ENCODE measurements at places on chromosomes 6 and 20.

DNA sequence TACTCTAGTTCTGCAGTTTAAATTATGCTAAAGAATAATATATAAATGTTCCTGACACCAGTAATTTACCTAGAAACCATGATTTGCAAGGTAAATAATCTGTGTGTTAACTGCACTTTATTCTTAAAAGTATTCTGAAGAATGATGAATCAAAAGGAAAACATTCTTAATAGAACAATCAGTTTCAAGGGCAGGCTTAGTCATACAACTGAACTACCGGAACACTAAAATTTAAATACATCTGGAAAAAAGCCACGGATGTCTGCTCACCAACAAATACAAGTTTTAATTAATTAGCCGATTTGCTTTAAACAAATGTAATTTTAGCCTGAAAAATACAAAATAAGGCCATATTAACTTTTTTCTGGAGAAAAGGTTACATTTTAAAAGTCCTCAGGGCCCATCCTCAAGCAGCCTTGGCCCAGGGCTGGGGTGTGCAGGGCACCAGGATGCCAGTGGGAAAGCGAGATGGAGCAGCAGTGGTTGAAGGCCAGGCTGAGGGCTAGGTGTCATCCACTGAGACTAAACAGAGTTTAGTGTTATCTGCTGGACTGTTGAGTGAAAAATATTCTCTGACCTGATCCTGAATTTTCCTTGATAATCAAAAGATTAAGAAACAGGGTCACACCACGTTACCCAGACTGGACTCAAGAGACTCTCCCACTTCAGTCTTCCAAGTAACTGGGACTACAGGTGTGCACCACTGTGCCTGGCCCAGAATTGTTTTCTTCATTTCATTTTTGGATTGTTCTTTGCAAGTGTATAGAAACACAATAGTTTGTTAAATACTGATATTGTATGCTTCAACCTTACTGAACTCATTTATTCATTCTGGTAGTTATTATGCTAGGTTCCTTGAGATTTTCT is 88.2 kb upstream of the DST start:
- DNase-seq: peak; percentile 66

DNA sequence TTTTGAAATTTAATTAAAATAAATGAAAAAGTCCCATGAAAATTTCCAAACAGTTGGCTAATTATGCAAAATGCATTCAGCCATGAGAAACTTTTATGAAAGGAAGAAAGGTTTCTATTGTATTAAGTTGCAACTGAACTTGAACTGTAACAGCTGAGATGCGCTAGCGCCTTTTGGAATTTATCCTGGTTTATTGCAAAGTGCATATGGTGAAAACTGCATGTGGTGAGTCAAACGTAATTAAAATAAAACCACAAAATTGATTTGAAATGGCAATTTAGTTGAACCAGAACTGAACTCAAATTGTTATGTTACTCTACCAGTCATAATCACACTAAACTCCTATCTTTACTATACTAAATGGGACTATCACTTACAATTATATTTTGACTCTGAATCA is 46.4 kb upstream of the COL21A1 start:
- DNase-seq: no peak

DNA sequence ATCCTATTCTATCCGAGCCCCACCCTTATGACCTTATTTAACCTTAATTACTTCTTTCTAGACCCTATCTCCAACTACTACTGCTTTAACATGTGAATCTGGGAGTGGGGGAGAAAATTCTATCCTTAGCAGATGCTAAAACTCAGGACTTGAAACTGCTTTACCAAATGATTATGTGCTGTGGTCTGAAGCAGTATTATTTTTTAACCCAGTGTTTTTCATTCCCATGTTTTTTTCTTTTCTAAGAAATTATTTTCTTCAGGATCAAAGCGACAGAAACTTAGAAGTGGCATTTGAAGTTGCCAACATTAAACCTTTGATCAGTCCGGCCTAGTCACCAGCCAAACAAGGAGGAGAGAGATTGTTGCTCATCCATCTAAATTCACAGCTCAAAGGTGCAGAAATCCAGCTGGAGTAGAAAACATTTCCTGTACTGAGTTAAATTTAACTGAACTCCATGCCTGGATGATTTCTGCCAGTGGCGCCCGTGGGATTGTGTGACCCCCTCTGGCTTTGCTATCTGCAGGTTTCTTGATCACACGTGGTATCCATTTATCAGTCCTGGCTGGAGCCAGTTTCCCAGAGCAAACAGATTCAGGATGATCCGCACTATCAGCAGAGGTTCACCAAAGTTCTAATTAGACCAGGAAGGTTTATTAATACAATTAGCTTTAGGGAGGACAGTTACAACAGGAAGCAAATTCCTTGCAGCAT is 300.5 kb downstream of the PLCB1 start:
- DNase-seq: no peak

- no peak for DNase-seq
Measured at GRCh38 chr6:84871925-84872324, 107.5 kb upstream of the TBX18 start.

DNA sequence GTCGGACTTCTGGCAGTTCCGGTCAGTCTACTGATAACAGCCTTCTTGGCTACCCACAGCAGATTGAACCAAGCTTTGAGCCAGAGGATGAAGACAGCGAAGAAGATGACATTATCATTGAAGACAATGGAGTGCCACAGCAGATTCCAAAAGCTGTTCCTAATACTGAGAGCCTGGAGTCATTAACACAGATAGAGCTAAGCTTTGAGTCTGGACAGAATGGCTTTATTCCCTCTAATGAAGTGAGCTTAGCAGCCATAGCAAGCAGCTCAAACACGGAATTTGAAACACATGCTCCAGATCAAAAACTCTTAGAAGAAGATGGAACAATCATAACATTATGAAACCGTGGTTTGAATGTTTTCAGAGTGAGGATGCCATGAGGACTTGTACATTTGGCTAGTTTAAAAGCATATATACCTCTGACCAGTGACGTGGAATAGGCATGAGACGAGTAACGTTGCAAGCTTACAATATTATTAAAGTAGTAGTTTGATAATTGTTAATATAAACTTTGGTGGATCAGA is 18.8 kb downstream of the PARD6B start:
- DNase-seq: no peak

GRCh38 chr20:48787861-48788375 is 39.9 kb downstream of the PREX1 start:
- peak; percentile 73 for DNase-seq

DNA sequence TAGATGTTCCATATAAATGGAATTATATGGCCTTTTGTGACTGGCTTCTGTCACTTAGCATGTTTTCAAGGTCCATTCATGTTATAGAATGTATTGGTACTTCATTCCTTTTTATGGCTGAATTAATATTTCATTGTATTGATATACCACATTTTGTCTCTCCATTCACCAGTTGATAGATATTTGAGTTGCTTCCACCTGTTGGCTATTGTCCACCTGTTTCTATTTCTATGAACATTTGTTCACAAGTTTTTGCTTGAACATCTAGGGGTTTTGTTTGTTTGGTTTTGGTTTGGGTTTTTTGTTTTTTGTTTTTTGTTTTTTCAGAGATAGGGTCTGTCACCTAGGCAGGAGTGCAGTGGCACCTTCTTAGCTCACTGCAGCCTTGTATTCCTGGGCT is 23.2 kb downstream of the WFDC3 start:
- no peak for DNase-seq

DNA sequence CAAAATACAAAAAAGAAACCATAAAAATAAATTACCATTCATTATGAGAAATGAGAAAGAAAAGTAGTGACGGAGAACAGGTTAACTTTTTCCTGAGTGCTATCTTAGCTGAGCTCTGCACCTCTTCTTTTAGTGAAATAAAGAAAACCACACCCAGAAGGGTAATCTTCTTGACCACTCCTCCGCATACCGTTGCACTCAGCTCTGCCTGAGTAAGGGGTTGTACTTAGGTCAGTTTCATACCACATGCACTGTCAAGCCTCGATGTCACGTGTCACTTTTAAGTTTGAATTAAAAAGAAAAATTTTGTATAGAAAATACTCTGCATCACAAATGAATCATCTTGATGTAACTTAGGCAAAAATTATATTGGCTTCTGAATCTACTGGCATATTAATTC is 2.8 kb downstream of the EZR start:
- DNase-seq: no peak

GRCh38 chr20:57818418-57819181 is 108.8 kb upstream of the PMEPA1 start:
- no peak for DNase-seq

GRCh38 chr6:56691814-56692213 is 49.1 kb upstream of the DST start:
- DNase-seq: no peak

GRCh38 chr6:53369876-53370515 is 21.2 kb upstream of the ELOVL5 start:
- no peak for DNase-seq

DNA sequence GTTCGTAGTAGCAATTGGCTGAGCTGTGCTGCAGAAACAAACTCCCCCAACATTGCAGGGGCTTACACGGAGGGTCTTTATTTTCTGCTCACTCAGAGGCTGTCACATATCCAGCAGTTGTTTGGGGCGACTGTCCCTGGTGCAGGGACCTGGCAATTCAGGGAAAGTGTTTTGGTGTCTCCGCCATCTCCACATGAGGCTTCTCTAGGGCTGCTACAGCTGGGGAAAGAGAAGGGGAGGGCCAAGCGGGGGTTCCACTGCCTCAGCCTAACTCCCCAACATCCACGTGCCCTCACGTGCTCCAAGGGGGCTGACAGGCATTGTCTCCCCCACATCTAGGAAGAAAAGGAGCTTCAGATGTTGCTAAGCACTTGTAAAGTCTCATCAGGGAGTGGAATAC is 61.3 kb upstream of the NXT1 start:
- no peak for DNase-seq

GRCh38 chr6:15485936-15486335 is 176.9 kb downstream of the DTNBP1 start:
- no peak for DNase-seq

GRCh38 chr6:35454391-35455110 is 2.4 kb downstream of the FANCE start:
- no peak for DNase-seq

- peak; percentile 51 for DNase-seq
Measured at GRCh38 chr6:3898265-3898994, 49.3 kb downstream of the FAM50B start.

DNA sequence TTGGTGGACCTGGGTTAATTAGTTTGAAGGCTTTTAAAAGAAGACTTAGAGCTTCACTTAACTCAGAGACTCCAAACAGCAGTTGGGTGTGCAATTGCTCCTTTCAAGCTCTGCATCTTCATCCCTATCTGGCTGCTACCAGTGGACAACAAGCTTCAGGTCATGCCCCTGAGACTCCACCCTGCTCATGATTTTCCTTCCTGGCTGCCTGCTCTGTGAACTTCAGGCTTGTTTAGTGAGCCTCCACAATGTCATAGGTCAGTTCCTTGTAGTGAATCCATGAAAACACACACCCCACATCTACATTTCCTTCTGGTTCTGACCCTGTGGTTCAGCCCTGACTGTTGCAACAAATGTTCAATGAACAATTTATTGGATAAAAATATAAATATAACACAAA is 61.1 kb upstream of the MARCKS start:
- DNase-seq: no peak

- peak; percentile 48 for DNase-seq
Measured at GRCh38 chr6:150142097-150142669, 661 bp upstream of the PPP1R14C start.

- DNase-seq: no peak
Measured at GRCh38 chr20:55650657-55651360, 354.5 kb downstream of the CBLN4 start.

DNA sequence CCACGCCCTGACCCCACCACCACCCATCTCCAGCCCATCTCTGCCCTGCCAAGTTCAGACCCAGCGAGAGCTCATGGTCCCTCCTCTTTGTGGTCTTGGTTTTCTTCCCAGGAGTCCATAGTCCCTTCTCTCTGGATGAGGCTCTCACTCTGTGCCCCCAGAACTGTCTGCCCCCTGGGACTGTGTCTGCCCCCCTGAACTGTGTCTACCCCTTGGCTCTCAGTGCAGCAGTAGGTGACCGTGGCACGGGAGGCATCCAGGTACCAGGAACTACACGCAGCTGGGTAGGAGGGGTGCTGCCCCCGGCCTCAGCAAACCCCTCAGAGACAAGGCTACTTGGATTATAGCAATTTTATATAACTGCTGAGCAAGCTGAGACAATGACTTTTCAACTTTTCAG is 23.6 kb downstream of the PRR18 start:
- no peak for DNase-seq

GRCh38 chr6:74283532-74283931 is 587.5 kb downstream of the CD109 start:
- DNase-seq: no peak

DNA sequence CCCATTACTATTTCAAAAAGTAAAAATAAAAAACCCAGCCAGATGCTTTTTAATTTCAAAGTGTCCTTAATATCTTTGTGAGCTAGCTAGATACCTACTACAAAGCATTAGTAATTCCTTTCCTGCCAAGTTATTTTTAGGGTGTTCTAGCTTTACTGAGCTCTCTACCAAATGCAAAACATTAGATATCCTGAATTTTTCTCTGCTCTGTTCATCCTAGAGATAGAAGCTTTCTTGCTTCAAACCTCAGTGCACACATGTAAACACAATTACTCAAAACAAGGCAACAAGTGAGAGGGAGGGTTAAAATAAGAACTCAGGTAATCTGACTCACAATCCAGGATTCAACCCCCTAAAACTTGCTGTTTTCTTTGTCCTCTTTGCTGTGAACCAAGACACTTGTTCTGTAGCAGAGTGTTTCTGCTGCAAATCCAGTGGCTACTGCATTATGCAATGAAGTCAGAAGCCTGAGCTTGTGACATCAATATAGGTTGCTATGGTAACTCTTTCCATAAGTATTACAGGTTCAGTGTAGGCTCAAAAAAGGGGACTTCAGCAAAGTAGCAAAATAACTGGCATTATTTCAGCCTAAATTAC is 72.6 kb upstream of the STXBP5 start:
- no peak for DNase-seq

- peak; percentile 97 for DNase-seq
Measured at GRCh38 chr6:169751242-169752073, at the start of the genes DYNLT2 and ERMARD. TSS of gene DYNLT2 (minus strand) at chr6:169751572. CDS start at chr6:169751458, 114 bp downstream. TSS of gene ERMARD (plus strand) at chr6:169751622. CDS start at chr6:169751658, 36 bp downstream.

GRCh38 chr6:29834564-29835436 is 7.2 kb downstream of the HLA-G start:
- DNase-seq: peak; percentile 20

DNA sequence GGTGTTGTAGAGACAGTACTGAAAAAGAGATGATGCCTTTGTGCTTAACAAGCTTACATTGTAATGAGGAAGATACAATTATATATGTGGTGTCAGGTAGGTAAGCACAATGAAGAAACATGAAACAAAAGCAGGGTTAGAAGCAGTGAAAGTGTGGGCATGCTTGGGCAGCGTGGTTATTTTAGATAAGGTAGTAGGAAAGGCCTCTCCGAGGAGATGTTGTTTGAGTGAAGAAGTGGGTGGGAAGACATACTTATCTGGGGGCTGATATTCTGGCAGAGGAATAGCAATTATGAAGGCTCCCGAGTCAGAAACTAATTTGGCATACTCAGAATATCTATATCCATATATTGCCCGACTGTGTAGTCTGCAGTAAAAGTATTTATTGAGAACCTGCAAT is 4.7 kb downstream of the CDKAL1 start:
- DNase-seq: no peak

Data from AG08395 (cell line).